ENCODE measurements at places on chromosomes 1 and 21. TPM values are rescaled to one million over a fixed set of nuclear protein-coding genes. Genes with fewer than 3 reads are reported as not detected.
A peak's percentile ranks its signal among the peaks of the same experiment; 100 is the strongest.

DNA sequence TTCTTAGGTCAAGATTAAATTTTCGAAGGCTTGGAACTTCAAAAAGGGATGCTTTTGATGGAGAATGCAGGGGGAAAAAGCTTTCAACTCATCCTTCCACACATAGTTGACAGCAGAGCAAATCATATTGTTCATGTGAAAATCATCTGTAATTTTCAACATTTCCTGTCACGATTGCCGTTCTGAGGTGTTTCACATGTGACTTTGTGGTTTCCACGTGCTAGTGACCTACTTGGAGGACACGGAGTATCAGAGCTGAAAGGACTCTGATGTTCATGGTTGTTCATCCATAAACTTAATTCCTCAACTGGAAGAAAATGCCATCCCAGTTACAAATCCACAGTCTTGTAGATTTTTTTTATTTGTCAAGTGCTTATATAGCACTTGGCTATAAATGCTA lies 79.1 kb downstream of the ZP4 start:
- DNase-seq, result no peak

DNA sequence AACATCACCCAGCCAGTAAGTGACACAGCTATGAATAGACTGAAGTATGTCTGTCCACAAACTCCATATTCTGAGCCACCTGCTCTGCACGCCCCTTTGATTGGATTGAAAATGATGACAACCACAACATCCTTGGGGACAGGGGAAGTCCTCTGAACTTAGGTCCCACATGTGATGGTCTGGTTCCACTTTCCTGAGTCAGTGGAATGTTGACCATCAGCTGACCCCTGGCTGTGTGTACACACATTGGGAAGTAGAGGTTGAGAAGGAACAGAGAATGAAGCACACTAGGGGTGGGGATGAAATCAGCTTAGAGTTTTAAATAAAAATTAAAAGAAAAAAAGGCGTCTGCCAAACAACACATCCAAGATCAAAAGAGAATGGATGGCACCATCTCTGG lies 8.0 kb upstream of the DISP3 start:
- no peak for DNase-seq

- DNase-seq, result peak; percentile 35
Observed at GRCh38 chr1:28392027-28392652, 22.6 kb downstream of the PHACTR4 start.

- no peak for DNase-seq
Observed at GRCh38 chr1:226370144-226370923, 37.6 kb downstream of the PARP1 start.

The ZNF695 gene
- polyA plus RNA-seq, result 4.8 TPM

Data from foreskin keratinocyte (primary cell).